ENCODE measurements at places on chromosomes 13 and 19.

DNA sequence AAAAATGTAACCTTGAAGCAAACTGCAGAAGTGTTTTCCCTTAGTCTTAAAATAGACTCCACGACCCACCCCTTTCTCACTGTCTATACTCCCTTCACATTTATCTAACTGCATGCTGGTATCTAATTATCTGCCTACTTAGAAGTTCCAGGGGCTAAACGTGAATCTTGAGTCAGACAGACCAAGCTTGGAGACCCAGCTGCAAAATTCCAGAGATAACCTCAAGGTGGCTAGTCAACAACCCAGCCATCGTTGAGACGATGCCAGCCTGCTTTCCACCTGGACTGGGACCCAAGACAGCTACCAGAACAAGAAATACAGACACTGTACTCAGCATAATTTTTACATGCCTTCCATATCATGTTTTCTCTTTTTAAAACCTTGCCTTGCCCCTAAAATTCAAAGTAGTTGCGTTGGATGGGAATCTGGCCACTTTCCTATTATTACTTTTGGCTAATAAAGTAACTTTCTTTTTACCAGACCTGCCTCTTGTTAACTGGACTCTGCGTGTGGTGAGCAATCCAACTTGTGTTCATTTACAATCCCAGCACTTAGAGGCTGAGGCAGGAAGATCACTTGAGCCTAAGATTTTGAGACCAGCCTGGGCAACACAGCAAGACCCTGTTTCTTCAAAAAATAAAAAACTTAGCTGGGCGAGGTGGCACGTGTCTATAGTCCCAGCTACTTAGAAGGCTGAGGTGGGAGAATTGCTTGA, 82.3 kb downstream of the CDADC1 start:
- no peak for DNase-seq

- DNase-seq: no peak
Observed at GRCh38 chr19:5345895-5346386, 5.3 kb upstream of the PTPRS start.

GRCh38 chr19:2474232-2475017, 1.5 kb upstream of the GADD45B start:
- no peak for DNase-seq

- DNase-seq: no peak
Observed at GRCh38 chr13:22198641-22199217, 527.9 kb downstream of the FGF9 start.

DNA sequence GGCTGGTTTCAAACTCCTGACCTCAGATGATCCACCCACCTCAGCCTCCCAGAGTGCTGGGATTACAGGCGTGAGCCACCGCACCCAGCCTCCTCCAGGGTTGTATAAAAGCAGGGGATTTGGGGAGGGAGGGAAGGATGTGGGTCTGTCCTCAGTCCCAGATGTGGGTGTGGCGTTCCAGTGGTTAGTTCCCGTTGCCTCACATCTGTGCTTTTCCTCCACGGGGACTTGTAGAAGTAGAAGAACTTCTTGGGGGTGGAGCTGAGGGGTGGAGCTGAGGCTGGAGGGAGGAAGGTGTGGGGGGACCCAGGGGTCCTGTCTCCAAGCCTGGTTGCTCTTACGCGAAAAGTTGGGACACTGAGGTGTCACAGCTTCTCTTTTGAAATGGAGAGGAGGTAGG, 514 bp upstream of the MCEMP1 start:
- no peak for DNase-seq

GRCh38 chr19:20278342-20278741, 111.3 kb downstream of the ZNF486 start:
- no peak for DNase-seq
